Activated naive CD4-positive, alpha-beta T cell treated with Interleukin-2 at 50 U/mL for 16 hours (primary cell): ENCODE measurements at places on chromosomes 13 and 19.

DNA sequence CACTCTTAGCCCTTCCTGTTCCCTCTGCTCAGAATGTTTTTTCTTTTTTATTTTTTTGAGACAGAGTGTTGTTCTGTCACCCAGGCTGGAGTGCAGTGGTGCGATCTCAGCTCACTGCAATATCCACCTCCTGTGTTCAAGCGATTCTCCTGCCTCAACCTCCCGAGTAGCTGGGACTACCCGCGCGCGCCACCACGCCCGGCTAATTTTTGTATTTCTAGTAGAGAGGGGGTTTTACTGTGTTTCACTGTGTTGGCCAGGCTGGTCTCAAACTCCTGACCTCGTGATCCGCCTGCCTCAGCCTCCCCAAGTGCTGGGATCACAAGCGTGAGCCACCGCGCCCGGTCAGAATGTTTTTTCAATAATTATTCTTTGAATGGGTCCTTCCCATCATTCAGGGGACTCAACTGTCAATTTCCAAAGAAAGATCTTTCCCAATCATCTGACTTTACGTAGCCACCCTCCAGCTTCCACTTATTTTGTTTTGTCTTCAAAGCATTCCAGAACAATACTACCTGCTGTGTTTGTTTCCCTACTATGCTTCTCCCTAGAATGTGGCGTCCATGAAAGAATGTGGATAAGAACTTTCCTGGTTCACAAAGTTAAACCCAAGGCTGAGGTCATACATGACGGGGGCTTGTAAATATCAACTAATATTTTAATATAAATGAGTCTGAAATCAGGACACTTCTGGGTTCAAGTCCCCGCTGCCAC lies 1.2 kb downstream of the NDUFA7 start:
- no peak for DNase-seq

DNA sequence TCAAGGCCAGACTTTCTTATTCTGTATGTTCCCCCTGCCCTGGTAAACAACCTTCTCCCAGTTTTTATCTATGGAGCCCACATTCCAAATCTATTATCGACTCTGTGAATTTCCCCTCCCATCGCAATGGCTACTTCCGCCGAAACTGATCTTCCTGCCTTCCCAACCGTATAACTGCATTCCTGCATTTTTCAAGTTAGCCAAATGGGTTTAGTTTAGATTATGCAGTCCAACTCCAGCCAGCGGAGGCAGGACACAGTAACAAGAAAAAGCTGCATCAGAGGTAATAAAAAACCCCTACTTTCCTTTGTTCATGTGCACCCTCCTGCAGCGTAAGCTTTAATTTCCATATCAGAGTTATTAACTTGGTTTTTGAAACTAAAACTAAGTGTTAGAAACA lies 112.2 kb upstream of the ZNF91 start:
- DNase-seq = no peak

GRCh38 chr13:45809801-45810394 lies 41.7 kb downstream of the SIAH3 start:
- no peak for DNase-seq

DNA sequence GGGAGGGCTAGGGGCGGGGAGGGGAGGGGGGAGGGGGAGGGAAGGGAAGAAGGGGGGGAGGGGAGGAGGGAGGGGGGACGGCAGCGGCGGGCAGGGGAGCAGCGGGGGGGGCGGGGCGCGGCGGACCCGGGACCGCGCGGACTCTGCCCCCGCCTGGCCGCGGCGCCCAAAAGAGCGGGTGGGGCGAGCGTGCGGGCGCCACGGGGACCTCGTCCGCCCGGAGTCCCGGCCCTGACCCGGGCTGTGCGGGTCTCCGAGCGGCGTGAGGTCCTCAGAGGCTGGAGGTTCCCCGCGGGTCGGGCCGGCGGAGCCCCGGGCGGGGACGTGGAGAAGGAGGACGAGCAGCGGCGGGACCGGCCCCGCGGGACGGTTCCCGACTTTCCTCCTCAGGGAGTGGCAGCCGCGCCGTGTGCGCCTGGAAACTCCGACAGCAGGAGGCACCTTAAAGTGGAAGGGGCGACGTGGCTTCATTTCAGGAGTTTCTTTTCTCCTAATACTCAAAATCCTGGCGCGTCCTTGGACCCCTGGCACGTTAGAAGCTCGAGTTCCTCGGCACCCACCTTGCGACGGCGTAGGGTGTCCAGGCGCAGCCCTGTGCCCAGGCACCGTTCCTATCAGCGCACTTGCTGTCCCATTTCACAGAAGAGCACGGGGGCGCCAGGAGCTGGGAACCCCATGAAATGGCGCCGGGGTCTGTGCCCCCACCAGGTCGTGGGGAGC lies 518 bp upstream of the PLPP2 start:
- DNase-seq = no peak
